Ovary (tissue), 10 donors: ENCODE measurements at places on chromosomes 5 and 9. TPM values are rescaled to one million over a fixed set of nuclear protein-coding genes. Genes with fewer than 3 reads are reported as not detected.

DNA sequence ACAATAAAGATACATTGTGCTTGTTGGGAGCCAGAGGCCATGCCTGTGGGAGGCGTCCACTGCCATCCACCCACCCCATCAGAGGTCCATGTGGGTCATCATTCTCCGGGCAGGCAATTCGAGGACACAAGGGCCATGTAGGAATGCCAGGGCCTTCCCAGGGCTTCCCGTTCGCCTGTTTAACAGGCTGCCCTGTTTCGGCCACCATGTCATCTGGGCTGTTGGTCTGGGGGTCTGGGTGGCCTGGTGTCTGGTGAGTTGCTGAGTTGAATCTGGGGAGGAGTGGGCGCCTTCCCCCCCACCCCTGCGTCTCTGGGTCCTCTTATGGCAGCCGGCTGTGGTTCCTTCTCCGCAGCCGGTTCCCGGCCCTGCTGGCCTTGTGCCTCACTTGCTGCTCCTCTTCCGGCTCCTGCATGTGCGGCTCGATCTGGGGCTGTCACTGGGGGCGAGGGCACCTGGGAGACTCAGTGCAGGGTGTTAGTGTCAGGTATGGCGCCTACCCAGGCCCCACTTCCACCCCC, 117.4 kb downstream of the WNK2 start:
- no peaks in the 10 kb centered on the region for H3K36me3 ChIP-seq
- H3K27ac ChIP-seq, result no peak overlapping the region
- no peak overlapping the region for H3K4me3 ChIP-seq

GRCh38 chr9:617445-618085, 223.9 kb upstream of the DMRT1 start:
- no peak for DNase-seq
- no peaks in the 10 kb centered on the region for H3K27me3 ChIP-seq
- no peak overlapping the region for H3K4me3 ChIP-seq
- H3K36me3 ChIP-seq, result no peaks in the 10 kb centered on the region
- peaks cover 5% of the 10 kb centered on the region for H3K4me1 ChIP-seq

DNA sequence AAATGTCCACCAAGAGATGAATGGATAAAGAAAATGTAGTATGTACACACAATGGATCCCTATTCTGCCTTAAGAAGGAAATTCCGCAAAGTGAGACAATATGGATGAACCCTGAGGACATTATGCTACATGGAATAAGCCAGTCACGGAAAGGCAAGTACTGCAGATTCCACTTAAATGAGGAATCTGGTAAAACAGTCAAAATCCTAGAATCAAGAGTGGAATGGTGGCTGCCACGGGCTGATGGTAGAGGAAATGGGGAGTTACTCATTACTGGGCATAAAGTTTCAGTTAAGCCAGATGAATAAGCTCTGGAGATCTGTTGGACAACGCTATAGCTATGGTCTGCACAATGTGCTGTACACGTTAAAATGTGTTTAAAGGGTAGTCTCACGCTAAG, 47.2 kb downstream of the STK10 start:
- no peak overlapping the region for H3K4me3 ChIP-seq
- no peak overlapping the region for H3K27ac ChIP-seq
- H3K27me3 ChIP-seq, result no peaks in the 10 kb centered on the region
- no peaks in the 10 kb centered on the region for H3K4me1 ChIP-seq
- no peak for DNase-seq

GRCh38 chr5:84215521-84215920, 169.2 kb downstream of the EDIL3 start:
- no peak overlapping the region for H3K4me3 ChIP-seq
- no peaks in the 10 kb centered on the region for H3K27me3 ChIP-seq
- no peak overlapping the region for H3K27ac ChIP-seq
- H3K4me1 ChIP-seq, result no peaks in the 10 kb centered on the region
- no peaks in the 10 kb centered on the region for H3K36me3 ChIP-seq

ACER2 gene
- total RNA-seq, result 10.0 TPM
